ENCODE measurements at places on chromosomes 7 and 10.

DNA sequence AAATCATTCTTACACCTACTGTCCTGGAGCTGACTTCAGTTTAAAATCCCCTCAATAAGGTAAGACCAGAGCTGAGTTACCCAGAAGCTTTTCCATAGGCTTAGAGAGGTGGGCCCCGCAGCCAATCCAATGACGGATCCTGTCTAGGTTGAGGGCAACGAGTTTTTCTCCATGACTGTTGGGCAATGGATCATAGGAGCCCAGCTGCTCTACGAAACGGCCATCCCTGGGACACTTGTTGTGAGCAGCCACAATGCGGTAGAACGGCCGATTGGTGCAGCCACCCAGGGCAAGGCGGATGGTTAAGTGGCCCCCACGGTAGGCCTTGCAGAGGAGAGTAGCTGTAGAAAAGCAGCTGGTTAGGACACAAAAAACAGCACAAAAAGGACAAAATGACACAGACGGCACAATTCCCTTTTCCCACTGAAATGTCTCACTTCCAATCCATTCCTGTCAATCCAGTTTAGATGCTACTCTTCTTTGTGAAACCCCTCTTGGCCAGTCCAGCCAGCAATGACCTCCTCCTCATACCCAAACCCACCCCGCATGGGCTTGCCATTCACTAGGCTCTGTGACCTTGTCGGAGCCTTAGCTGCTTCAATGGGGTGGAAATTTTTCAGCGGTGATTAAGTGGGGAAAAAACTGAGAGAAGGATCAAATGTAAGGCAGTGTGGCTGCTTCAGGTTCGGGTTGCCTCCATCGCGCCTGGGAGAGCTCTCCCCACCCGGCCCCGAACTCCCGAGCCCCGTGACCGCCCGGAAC lies 580 bp downstream of the MRPS16 start:
- DNase-seq: peak; percentile 48

GRCh38 chr10:100808876-100809275 lies 63.5 kb downstream of the PAX2 start:
- no peak for DNase-seq

GRCh38 chr7:40782836-40783235 lies 648.0 kb downstream of the SUGCT start:
- peak; percentile 59 for DNase-seq

DNA sequence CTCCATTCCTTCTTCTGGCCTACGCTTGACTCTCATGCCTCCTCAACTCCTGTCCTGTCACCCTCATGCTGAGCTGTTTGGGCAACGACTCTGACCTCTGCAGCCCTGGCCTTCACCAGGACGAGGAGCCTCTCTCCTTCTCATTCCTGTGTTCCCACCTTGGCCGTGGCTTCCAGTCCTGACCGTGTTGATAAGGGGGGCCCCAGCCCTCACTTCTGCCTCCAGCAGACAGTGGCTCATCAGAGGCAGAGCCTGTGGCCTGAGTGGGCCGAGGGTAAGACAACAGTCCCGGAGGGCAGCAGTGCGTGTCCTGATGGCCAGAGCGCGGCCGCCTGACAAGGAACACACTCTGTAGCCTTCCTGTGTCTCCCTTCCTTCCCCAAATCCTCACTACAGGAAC lies 61.7 kb upstream of the UBE3C start:
- DNase-seq: no peak

DNA sequence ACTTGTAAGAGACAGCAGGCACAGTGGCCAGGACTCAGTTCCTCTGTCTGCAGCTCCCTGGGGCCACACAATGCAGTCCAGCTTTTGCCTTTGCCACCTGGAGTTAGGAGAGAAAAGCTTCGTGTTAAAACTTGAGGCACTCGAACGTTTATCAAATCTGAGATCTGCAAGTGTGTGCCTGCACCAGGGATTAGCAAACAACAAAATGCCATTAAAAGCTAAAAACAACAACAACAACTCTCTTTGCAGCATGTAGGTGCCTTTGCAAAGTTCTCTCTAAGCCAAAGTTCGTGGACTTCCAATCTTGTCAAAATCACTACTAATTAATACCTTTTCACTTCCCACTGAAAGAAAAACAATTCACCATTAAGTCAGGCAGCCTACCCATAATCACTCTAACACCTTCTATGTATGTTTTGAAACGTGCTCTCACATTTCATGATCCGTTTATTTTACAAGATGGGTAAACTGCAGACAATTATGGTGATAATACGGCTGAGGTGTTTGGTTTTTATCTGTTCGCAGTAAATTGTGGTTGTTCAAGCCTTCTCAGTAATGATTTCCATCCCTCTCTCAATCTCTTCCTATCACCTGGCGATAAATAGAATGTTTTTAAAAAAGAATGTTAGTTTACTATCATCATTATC lies 36.2 kb upstream of the SDK1 start:
- DNase-seq: no peak

GRCh38 chr7:8356071-8356470 lies 77.3 kb upstream of the NXPH1 start:
- DNase-seq: no peak
